CD4-positive, alpha-beta memory T cell (primary cell): ENCODE measurements at places on chromosomes 5 and 9.

DNA sequence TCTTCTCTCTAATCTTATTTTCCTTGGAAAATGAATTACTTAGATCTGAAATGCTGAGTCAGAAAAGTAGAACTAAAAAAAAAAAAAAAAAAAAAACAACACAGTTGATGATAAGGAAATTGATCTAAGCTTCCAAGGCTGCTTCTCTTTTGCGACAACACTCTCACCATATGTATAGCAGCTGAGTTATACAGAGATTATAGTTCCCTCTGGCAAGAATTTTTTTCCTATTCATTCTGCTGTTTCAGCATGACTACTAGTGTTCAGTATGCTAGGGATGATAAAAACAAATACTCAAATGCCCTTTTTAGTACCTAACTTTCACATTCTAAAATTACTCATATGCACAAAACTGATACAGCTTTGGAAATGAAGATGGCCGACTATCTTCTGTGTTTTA, 267.3 kb downstream of the MLLT3 start:
- no peak for DNase-seq

DNA sequence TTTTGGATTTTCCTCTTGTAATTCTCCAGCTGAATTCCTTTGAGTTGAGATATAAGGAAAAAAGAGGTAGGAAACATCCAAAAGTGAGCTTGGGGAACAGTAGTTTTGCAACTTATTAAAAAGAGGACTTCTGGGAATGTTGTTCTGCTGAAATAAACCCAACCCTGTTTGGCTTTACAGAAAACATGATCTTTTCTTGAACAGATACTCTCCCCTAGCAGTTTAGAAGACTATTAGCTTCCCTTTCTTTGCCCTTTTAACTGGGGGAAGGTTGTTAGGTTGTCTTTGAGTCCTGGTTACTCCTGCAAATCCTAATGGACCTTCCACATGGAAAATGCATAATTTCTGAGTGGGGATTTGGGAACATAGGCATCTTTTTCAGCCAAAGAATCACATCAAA, 168.7 kb upstream of the RPS23 start:
- no peak for DNase-seq

DNA sequence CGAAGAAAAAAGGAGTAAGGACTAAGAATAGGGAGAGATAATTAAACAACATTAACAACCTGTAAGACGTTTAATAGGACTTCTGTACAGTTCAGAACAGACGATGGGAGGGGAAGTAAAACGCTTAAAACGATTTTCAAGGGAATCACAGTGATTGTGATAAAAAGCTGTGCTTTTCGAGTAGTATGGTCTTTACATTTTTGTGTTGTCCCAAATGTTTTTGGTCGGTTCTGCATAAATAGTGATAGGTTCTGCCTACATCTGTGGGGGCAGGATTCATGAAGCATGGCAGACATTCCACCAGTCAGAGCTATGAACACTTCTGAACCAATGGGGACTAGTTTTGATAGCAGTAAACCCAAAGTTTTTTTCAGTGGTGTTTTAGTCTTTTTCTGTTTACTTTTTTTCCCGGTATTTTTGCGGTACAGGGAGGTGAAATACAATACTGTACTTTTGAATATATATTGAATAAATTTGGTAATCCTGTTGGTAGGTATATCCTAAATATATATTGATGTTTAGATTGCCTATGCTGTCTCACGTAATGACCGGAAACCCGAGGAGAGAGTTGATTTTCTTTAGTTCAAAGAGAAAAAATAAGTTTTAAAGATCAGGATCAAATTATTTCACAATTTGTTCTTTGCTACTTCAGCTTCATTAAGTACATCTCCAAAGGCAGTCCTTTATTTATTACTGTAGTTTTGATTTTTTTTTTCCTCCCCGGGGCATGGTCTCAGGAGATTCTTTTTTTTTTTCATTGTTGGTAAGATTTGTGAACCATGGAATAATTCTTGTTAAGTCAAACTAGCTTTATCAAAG, 1.3 kb downstream of the ERBIN start:
- peak; percentile 47 for DNase-seq

GRCh38 chr9:113687680-113688371, 188.3 kb upstream of the ZNF618 start:
- DNase-seq, result no peak

DNA sequence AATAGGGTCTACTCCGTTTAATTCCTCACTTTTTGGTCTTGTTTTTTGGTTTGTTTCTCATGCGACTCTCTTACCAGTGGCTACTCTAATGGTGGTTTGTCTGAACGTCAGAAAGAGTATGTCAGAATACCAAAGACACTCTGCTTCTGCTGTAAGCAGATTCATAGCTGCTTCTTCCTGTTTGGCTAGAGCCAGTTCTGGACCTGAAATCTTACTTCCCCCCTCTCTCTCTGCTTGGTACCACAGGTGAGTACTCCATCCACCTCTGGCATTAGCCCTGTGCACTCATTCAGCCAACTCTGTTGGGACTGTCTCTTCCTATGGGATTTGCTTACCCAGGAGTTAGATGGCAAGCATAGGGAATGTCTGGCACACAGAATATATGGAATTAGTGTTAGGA, 6.6 kb downstream of the ZCCHC7 start:
- no peak for DNase-seq

- no peak for DNase-seq
Observed at GRCh38 chr5:138952962-138953361, 77.8 kb upstream of the LRRTM2 start.
